ENCODE measurements at places on chromosomes 5 and 9.
A peak's percentile ranks its signal among the peaks of the same experiment; 100 is the strongest.

- peak; percentile 68 for DNase-seq
Observed at GRCh38 chr5:90529939-90530677, 724 bp upstream of the LYSMD3 start.

- DNase-seq: no peak
Observed at GRCh38 chr9:124299515-124300090, 41.9 kb downstream of the NEK6 start.

DNA sequence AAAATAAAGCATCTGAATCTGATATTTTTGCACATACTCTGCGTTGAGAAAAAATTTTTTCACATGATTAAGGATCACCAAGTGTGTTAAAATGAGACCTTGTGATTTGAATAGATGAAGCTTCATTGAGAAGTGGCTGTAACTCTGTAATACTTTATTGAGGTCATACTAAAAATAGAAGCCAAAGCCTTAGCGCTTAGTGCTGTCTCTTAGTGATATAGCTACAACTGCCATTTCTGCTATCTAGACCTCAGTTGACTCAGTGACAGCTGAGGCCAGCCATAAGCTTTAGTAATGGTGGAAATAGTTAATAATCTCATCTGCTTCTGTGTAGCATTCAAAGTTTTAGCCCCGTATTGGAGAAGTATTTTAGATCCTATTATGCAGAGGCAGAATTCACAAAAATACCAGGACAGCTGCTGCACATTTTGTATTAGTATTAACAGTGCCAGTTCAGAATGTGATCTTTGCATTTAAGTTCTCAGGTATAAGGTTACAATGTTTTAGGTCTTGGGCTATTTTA is 107.4 kb upstream of the SGCD start:
- no peak for DNase-seq

GRCh38 chr9:72203205-72203803 is 54.1 kb downstream of the GDA start:
- no peak for DNase-seq

- no peak for DNase-seq
Observed at GRCh38 chr5:126515337-126515736, 79.7 kb downstream of the ALDH7A1 start.

Measured in T1000 (cell line).